ENCODE measurements at places on chromosomes 11 and 22. TPM values are rescaled to one million over a fixed set of nuclear protein-coding genes. Genes with fewer than 3 reads are reported as not detected.

DNA sequence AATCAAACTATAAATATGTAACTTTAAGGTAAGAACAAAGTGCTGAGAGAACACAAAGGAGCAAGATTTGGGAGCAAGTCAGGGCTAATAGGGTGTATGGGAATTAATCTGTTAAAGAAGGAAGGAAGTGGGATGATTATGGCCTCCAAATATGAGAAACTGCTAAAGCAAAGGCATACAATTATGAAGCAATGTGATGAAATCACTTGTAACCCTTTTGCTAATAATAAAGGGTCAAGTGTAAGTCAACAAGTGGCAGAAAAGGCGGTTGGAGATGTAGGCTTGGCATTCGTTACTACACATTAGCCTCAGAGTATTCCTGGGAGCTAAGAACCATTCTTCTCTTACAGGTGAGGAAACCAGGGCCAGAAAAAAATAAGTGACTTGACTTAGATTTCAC, 1002.3 kb upstream of the TENM4 start:
- no peak overlapping the region for H3K27ac ChIP-seq
- DNase-seq = no peak
- H3K4me1 ChIP-seq = no peaks in the 10 kb centered on the region
- H3K4me3 ChIP-seq = no peak overlapping the region
- H3K36me3 ChIP-seq = no peaks in the 10 kb centered on the region
- H3K27me3 ChIP-seq = peaks cover 4% of the 10 kb centered on the region

- no peaks in the 10 kb centered on the region for H3K4me1 ChIP-seq
- H3K4me3 ChIP-seq = no peak overlapping the region
- no peaks in the 10 kb centered on the region for H3K27me3 ChIP-seq
- no peak overlapping the region for H3K27ac ChIP-seq
- peaks cover 56% of the 10 kb centered on the region for H3K36me3 ChIP-seq
Measured at GRCh38 chr22:46714550-46714949, 23.5 kb downstream of the CERK start.

DNA sequence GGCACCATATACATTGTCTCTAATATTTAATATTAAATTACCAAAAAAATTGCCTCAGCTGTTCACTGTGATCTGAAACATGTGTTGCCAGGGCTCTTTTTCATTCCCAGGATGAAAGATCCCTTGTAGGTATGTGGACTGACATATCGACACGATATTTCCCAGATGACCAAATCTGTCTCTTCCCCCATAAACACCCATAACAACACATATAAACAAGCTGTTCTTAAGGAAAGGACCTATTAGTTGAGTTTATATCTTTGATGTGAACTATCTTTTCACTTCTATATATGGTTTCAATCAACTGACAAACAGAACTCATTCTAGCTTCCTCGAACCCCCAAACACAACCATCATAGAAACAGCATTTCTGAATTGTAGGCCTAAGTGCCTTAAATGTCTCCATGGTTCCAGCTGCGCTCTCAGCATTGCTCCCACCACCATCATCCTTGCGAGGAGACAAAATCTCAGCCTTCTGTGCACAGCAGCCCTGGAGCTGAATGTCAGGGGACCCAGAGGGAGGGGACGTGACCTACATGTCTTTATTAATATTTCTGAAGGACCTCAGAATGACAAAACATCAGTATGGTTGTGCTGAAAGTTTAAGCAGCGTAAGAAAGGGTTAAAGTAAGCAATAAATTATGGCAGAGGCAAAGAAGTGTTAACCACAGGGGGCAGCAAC, 67.0 kb downstream of the ETS1 start:
- no peak for DNase-seq
- H3K4me3 ChIP-seq = peak overlapping the region; percentile 84
- peaks cover 78% of the 10 kb centered on the region for H3K4me1 ChIP-seq
- H3K36me3 ChIP-seq = no peaks in the 10 kb centered on the region
- H3K27ac ChIP-seq = peak overlapping the region; percentile 53

DNA sequence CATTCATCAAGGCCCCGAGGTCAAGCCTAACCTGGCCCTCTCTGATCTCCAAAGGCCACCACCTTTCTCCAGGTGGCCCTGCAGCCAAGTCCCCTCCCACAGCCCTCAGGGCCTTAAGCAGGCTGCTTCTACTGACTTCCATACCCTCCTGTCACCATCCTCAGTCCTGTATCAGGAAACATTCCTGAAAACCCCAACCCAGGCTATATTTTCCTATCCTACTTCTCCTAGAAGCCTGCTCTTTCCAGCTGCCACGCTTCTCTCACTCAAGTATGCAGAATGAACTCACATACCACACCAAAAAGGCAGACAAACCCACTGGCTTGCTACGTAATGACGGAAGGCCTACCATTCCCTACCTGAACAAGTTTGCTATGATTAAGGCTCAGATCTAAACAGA, 23.6 kb downstream of the MORC2 start:
- no peaks in the 10 kb centered on the region for H3K4me1 ChIP-seq
- DNase-seq = no peak
- H3K27ac ChIP-seq = no peak overlapping the region
- H3K36me3 ChIP-seq = peaks cover 48% of the 10 kb centered on the region

DNA sequence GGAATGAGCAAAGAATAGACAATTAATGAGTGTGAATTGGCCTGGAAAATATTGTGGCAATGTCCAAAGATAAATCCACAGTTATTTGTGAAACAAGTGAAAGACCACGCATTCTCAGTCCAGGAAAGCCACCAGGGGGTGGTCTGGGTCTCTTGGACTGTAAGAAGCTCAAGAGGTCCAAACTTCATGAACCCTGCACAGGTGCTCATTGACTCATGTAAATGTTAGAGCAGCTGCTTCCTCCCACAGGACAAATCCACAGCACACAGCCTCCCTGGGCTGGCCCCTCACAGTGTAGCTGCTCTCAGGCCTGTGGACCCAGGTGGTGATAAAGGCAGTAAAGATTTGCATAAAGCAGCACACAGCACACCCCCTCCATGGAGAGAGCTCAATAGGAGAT, 114.0 kb downstream of the ZNF280B start:
- no peak overlapping the region for H3K4me3 ChIP-seq
- DNase-seq = no peak
- no peaks in the 10 kb centered on the region for H3K36me3 ChIP-seq
- no peaks in the 10 kb centered on the region for H3K4me1 ChIP-seq
- H3K27me3 ChIP-seq = peaks cover 69% of the 10 kb centered on the region

MMP8 gene
- not detected for total RNA-seq

DNA sequence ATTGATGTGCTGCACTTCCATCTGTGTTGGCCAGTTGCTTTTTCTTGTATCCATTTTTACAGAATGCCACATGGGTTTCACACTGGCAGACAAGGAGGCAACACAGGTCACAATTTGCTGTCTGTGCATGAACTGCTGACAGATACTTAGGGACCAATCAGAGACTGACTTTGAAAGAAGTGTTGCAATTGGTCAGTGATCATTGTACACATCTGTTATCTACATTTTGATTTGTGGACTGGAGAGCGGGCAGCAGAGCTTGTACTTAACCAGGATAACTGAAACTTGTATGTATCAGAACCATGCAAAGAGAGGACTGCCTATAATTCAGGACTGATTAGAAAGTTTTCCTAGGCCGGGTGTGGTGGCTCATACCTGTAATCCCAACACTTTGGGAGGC, 21.8 kb downstream of the PRR5 start:
- H3K36me3 ChIP-seq = peaks cover 4% of the 10 kb centered on the region
- H3K4me1 ChIP-seq = peaks cover 29% of the 10 kb centered on the region
- no peak overlapping the region for H3K4me3 ChIP-seq
- H3K27me3 ChIP-seq = no peaks in the 10 kb centered on the region
- peak overlapping the region; percentile 91 for H3K27ac ChIP-seq

GRCh38 chr11:112644410-112645131, 316.6 kb upstream of the NCAM1 start:
- no peak overlapping the region for H3K27ac ChIP-seq
- no peak overlapping the region for H3K4me3 ChIP-seq
- peaks cover 2% of the 10 kb centered on the region for H3K27me3 ChIP-seq
- DNase-seq = no peak
- no peaks in the 10 kb centered on the region for H3K4me1 ChIP-seq

SCUBE2 gene
- total RNA-seq = 1.7 TPM

DNA sequence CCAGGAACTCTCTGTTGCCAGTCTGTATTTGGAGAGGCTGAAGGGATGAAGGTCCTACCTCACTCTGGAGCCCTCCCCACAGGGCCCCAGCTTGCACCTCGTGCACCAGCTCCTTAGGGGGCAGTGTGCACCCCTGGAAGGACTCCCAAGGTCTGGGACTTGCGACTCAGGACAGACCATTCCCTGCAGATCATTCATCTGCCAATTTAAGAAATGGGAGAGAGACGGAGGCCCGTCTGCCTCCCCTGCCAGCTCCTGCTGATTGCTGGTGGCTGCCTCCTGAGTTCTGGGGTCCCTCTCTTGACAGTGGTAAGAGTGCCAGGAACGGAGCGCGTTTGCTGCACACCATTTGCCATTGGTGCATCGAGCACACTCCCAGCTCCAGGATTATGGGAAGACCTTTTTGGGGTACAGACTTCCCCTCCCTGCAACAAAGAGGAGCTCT, 27.4 kb upstream of the MALAT1 start:
- DNase-seq = no peak
- no peaks in the 10 kb centered on the region for H3K36me3 ChIP-seq
- H3K4me1 ChIP-seq = peaks cover 25% of the 10 kb centered on the region
- no peak overlapping the region for H3K4me3 ChIP-seq

DNA sequence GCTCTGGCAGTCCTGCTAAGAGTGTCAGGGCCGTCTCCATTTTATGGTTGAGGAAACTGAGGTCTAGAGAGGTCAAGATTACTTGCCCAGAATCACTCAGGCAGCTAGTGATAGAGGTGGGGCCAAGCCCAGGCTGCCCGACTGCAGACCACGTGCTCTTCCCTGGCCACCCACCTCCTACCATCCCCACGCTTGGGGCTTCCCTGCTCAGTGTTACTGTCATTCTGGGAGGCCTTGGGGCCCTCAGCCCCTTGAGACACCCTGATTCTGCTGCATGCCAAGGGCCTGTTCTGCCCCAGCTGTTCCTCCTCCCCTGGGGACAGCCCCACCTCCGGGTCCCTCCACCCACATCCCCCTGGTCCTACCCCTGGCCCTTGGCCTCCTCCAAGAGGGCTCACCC, 17.2 kb upstream of the TAB1 start:
- H3K27ac ChIP-seq = no peak overlapping the region
- H3K4me3 ChIP-seq = no peak overlapping the region
- H3K27me3 ChIP-seq = peaks cover 6% of the 10 kb centered on the region
- H3K36me3 ChIP-seq = peaks cover 7% of the 10 kb centered on the region
- DNase-seq = no peak

DNA sequence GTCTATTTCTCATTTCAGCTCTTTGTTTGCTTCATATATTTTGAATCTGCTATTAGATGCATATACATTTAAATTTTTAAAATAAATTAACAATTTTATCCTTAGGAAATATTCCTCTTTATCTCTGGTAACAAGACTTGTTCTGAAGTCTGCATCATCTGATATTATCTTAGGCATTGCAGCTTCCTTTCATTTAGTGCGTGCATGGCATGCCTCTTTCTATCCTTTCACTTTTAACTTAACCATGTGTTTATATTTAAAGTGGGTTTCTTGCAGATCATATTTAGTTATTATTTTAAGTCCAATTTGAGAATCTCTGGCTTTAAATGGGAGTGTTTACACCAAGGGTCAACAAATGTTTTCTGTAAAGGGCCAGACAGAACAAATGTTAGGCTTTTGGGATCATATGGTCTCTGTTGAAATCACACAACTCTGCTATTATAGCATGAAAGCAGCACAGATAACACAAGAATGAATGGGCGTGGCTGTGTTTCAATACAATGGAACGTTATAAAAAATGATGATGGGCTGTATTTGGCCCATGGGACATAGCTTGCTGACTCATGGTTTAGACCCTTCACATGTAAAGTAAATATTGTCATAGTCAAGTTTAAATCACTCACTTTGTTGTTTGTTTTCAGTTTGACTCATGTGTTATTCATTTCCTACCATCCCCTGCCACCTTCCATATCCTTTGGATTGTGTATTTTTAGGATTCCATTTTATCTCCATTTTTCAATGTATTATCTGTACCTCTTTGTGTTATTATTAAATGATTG, 83.9 kb upstream of the SNX19 start:
- peaks cover 43% of the 10 kb centered on the region for H3K27me3 ChIP-seq
- DNase-seq = no peak
- no peaks in the 10 kb centered on the region for H3K4me1 ChIP-seq

GRCh38 chr11:132050577-132051165, 680.3 kb downstream of the NTM start:
- no peak for DNase-seq
- peaks cover 6% of the 10 kb centered on the region for H3K4me1 ChIP-seq
- H3K27me3 ChIP-seq = peaks cover 32% of the 10 kb centered on the region
- H3K36me3 ChIP-seq = no peaks in the 10 kb centered on the region
- H3K27ac ChIP-seq = no peak overlapping the region
- H3K4me3 ChIP-seq = no peak overlapping the region

Measured in mesothelial cell of epicardium (in vitro differentiated cells).